ENCODE measurements at places on chromosomes 16 and 17. TPM values are rescaled to one million over a fixed set of nuclear protein-coding genes. Genes with fewer than 3 reads are reported as not detected.
A peak's percentile ranks its signal among the peaks of the same experiment; 100 is the strongest.

DNA sequence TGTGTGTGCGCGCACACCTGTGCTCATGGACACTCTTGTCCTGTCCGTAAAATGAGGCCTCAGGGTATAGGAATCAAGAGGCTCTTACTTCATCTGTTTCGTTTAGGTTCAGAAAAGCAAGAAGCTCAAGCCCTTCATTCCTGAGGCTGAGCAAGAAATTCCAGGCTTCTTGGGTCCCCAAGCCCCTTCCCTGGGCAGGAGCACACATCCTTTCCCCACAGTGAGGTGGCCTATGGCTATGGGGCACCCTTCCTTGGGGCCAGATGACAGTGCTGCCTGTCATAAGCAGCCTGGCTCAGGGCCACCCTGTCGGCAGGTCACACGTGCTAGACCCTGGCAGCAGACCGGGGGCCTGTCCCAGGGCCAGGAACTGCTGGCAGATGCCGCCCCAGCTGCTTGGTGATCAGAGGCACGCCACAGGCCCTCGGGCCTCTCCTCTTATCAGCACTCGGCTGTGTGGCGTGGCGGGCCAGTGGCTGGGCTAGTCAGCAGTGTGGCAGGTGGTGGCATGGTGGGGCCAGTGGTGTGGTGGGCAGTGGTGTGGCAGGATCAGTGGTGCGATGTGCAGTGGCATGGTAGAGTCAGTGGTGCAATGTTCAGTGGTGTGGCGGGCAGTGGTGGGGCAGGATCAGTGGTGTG is 50.2 kb downstream of the NKD1 start:
- no peaks in the 10 kb centered on the region for H3K27me3 ChIP-seq
- H3K36me3 ChIP-seq = no peaks in the 10 kb centered on the region
- no peak overlapping the region for H3K4me3 ChIP-seq
- no peak for DNase-seq

GRCh38 chr17:43810226-43810715 is 22.7 kb downstream of the MPP3 start:
- H3K27me3 ChIP-seq = no peaks in the 10 kb centered on the region
- no peak for DNase-seq
- H3K36me3 ChIP-seq = peaks cover under 1% of the 10 kb centered on the region
- no peak overlapping the region for H3K4me3 ChIP-seq

GRCh38 chr17:16354585-16354984 is 1.3 kb upstream of the CENPV start:
- H3K4me3 ChIP-seq = peak overlapping the region; percentile 90
- no peaks in the 10 kb centered on the region for H3K27me3 ChIP-seq
- H3K36me3 ChIP-seq = peaks cover 11% of the 10 kb centered on the region
- no peak for DNase-seq
- H3K27ac ChIP-seq = no peak overlapping the region
- H3K4me1 ChIP-seq = peaks cover 39% of the 10 kb centered on the region

- no peak overlapping the region for H3K27ac ChIP-seq
- no peaks in the 10 kb centered on the region for H3K36me3 ChIP-seq
- H3K4me3 ChIP-seq = no peak overlapping the region
- no peak for DNase-seq
Observed at GRCh38 chr17:67680445-67681224, 37.1 kb upstream of the NOL11 start.

- no peaks in the 10 kb centered on the region for H3K27me3 ChIP-seq
- H3K27ac ChIP-seq = no peak overlapping the region
- H3K36me3 ChIP-seq = peaks cover 27% of the 10 kb centered on the region
- no peak for DNase-seq
- peaks cover 9% of the 10 kb centered on the region for H3K4me1 ChIP-seq
Observed at GRCh38 chr16:75019007-75019406, 20.2 kb downstream of the ZNRF1 start.

DNA sequence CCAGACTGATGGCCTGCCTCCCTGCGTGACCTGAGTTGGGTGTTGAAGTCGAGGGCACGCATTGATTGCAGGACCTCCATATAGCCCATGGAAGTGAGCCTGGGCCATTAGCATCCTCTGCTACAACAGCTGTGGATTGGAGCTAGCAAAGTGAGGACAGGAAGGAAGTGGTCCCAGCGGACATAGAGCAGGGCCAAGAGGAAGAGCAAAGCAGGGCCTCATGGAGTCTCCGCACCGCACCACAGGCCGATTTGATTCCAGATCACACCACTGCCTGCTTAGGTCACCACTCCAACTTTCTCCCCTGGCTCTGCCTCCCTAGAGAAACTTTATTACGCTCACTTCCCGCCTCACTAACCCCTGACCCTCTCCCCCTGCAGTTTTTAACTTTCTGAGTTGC is 10.7 kb upstream of the UBTF start:
- DNase-seq = no peak
- no peaks in the 10 kb centered on the region for H3K4me1 ChIP-seq
- H3K27ac ChIP-seq = no peak overlapping the region
- no peak overlapping the region for H3K4me3 ChIP-seq
- no peaks in the 10 kb centered on the region for H3K36me3 ChIP-seq
- no peaks in the 10 kb centered on the region for H3K27me3 ChIP-seq

DNA sequence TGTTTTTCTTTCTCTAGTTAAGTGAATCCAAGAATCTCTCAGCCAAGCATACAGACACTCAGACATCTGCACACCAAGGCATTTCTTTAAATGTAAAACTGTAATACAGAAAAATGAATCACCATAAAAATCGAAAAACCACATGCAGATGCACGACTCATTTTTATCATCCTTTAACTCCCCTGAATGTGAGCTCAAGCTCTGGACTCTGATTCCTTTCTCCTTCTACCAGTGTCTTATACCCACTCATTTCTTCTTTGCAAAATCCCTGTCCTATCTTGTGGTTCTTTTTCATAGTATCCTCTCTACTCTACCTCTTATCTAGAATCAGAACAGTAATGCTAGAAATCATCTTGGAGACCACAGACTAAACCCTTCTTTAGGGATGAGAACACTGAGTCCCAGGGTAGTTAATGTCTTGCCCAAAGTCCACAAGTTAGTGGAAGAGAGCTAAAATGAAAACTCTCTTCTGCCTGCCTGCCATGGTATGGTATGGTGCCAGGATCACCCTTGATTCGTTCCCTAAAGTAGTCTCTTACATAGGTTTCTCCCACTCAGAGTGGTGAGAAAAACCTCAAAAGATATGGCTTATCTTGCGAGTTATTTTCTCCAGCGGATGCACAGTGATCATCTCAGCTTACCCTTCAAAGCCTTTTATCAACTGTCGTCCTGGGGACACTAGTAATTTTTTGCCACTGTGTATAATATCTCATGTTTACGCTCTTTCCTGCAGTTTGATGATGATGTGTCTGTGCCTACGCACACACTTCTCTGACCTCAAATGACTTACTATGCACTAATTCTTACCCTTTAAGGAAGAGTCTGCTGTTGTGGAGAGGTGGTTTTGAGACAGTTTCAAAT is 30.2 kb downstream of the BRD7 start:
- no peak for DNase-seq
- no peaks in the 10 kb centered on the region for H3K27me3 ChIP-seq
- no peak overlapping the region for H3K4me3 ChIP-seq
- peaks cover 18% of the 10 kb centered on the region for H3K36me3 ChIP-seq
- H3K4me1 ChIP-seq = no peaks in the 10 kb centered on the region

DNA sequence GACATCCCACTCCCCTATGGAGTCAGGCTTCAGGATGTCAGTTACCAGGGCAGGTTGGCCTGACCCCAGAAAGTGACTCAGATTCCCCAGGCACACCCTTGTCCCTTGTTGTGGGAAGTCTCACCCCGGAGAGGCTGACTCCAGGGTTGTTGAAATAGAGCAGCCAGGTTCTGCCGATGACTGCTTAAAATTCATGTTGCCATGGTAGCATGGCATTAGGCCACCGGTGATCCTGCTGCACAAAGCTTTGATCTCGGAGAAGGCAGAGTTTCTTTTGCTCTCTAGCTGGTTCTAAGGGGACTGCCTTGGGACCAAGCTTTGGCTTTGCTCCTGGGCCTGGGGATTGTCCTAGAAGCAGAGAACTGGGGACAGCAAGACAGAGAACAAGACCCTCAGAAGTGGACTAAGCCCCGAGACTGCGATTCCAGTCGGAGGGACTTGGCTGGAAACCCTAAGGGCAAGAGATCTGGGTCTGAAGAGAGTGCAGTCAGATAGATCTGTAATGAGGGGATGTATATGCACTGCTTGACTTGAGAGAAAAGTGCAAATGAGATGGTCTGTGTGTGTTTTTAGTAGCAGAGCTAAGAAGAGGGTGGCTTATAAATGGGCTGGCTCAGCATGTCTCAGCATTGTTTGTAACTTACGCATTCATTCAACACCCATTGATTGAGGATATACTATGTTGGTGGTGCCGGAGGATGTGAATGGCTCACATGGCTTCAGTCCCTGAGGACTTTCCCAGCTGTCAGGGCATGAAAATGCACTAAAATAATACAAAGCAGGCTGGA is 106.9 kb downstream of the RGS9 start:
- peak overlapping the region; percentile 98 for H3K27ac ChIP-seq
- H3K36me3 ChIP-seq = no peaks in the 10 kb centered on the region
- peak overlapping the region; percentile 13 for H3K4me3 ChIP-seq
- DNase-seq = peak; percentile 26

- peaks cover 4% of the 10 kb centered on the region for H3K36me3 ChIP-seq
- H3K4me1 ChIP-seq = peaks cover 25% of the 10 kb centered on the region
- no peak for DNase-seq
- H3K27me3 ChIP-seq = no peaks in the 10 kb centered on the region
- peak overlapping the region; percentile 94 for H3K4me3 ChIP-seq
Observed at GRCh38 chr17:28597606-28598383, 1.0 kb downstream of the SPAG5 start.

GRCh38 chr17:64102627-64103390 is 27.1 kb downstream of the ERN1 start:
- no peaks in the 10 kb centered on the region for H3K27me3 ChIP-seq
- H3K4me1 ChIP-seq = peaks cover 3% of the 10 kb centered on the region
- no peak overlapping the region for H3K4me3 ChIP-seq
- no peak overlapping the region for H3K27ac ChIP-seq
- no peak for DNase-seq

GRCh38 chr17:76538941-76539570 is 788 bp upstream of the PRCD start:
- peak overlapping the region; percentile 81 for H3K4me3 ChIP-seq
- no peak overlapping the region for H3K27ac ChIP-seq
- no peak for DNase-seq
- H3K36me3 ChIP-seq = no peaks in the 10 kb centered on the region

- H3K36me3 ChIP-seq = no peaks in the 10 kb centered on the region
- DNase-seq = no peak
- H3K27ac ChIP-seq = peak overlapping the region; percentile 93
- H3K4me1 ChIP-seq = peaks cover 12% of the 10 kb centered on the region
Observed at GRCh38 chr16:25066426-25066746, 45.2 kb upstream of the LCMT1 start.

DNA sequence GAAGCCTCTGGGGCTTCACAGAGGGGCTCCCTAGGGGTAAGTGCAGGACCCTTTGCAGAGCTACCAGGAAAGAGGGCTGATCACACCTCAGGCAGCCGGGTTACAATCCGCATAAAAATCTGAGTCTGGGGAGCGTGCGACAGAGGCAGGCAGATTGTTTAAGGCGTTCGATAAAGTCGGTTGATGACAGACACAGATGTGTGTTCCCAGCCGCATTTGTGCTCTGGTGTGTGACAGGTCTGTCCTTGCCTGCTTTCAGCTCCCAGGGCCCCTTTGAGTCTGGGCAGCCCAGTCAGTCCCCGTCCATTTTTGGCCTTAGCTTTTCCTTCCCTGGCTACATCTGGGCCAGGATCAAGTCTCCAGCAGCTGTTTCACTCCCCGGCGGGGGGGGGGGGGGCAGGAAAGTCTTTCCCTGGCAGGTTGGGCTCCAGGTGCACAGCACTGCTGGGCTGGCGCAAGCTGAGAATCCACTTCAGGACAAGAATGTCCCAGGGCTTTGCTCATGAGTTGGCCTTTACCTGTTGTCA is 1.3 kb upstream of the ZACN start:
- no peak overlapping the region for H3K27ac ChIP-seq
- H3K36me3 ChIP-seq = no peaks in the 10 kb centered on the region
- peaks cover 25% of the 10 kb centered on the region for H3K4me1 ChIP-seq
- peaks cover 90% of the 10 kb centered on the region for H3K27me3 ChIP-seq
- H3K4me3 ChIP-seq = peak overlapping the region; percentile 65

The C17orf113 gene
- total RNA-seq = 2.0 TPM

The CD7 gene
- not detected for total RNA-seq

The KRTAP9-8 gene
- total RNA-seq = not detected
